ENCODE measurements at places on chromosomes 5 and 9. TPM values are rescaled to one million over a fixed set of nuclear protein-coding genes. Genes with fewer than 3 reads are reported as not detected.

GRCh38 chr9:79006546-79006945, 565.2 kb upstream of the TLE4 start:
- no peak for DNase-seq
- no peak overlapping the region for H3K4me3 ChIP-seq
- H3K27me3 ChIP-seq = no peaks in the 10 kb centered on the region
- no peak overlapping the region for H3K27ac ChIP-seq
- no peaks in the 10 kb centered on the region for H3K36me3 ChIP-seq
- H3K4me1 ChIP-seq = no peaks in the 10 kb centered on the region

- H3K4me1 ChIP-seq = no peaks in the 10 kb centered on the region
- DNase-seq = no peak
- no peak overlapping the region for H3K27ac ChIP-seq
- no peak overlapping the region for H3K4me3 ChIP-seq
- H3K36me3 ChIP-seq = no peaks in the 10 kb centered on the region
These were observed 47.7 kb downstream of the MAPKAP1 start for GRCh38 chr9:125659201-125659840.

The ORM2 gene
- 0.77 TPM for total RNA-seq

The LIFR gene
- total RNA-seq = 345 TPM

The SLC36A3 gene
- total RNA-seq = not detected

DNA sequence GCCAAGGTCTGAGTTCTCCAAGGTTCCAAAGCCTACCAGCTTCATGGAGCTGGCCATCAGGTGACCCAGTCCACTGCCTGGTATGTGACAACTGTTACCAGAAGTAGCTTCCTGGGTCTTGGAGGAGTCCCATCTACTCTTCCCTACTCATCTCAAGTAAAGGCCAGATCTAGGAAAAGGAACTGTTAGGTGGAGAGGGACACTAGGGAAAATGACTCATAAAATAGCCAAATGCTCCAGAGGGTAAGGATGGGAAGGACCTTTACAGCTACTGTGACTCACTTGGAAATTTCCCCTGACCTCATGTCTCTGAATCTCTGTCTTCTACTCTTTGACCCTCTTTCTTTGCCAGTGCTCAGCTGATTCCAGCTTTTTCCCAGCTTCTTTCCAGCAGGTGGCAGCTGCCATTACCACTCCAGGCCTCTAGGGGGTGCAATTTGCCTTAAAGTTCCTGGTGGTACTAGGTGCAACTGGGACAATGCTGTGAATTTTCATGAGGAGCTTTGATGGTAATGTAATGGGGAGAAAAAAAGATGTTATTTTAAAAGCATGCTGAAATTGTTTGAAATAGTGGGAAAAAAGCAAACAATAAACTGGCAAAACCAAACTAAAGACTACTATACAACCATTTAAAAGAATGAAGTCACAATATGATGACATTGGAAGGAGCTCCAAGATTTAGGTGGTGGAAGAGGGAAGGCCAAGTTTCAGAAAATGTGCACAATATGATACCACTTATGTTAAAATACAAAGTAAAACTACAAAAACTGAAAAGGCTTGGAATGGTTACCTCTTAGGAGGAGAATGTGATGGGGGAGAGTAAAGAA, 27.1 kb upstream of the MYORG start:
- H3K4me3 ChIP-seq = no peak overlapping the region
- no peaks in the 10 kb centered on the region for H3K27me3 ChIP-seq
- peak; percentile 67 for DNase-seq
- H3K27ac ChIP-seq = no peak overlapping the region

DNA sequence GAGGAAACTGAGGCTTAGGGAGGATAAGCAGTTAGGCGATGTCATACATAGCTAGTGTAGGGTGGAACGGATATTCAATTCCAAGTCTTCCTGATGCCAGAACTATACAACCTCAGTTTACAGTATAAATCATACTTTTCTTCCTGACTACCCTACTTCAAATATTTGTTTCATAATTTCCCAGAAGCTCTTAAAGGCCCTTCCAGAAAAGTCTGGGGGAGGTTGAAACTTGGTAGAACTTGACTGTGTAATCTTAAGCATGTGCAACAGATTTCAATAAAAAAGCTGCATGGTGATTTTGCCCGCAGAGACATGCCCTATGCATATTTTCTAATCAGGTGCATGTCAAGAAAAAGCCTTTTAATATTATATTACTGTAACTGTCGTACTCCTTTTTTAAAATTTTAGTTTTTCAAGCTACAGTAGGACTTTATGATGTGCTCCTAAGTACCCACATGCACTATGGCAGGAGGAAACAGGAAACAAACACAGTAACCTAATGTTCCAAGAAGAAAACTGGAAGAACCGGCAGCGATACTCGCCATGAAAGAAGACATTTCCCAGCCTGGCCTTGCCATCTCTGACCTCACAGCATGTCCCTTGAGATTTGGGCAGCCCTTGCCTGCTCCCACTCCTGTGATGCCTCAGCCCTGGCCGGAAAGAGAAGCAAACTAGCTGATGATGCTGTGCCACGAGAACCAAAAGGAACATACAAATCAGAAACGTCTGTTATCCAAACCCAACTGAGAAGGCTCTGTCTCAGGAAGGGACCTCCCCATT, 266.0 kb downstream of the EFNA5 start:
- no peaks in the 10 kb centered on the region for H3K4me1 ChIP-seq
- no peak for DNase-seq
- H3K4me3 ChIP-seq = no peak overlapping the region
- H3K36me3 ChIP-seq = no peaks in the 10 kb centered on the region
- H3K27ac ChIP-seq = no peak overlapping the region

- no peak for DNase-seq
- H3K36me3 ChIP-seq = no peaks in the 10 kb centered on the region
- H3K4me1 ChIP-seq = peaks cover 6% of the 10 kb centered on the region
- H3K27ac ChIP-seq = no peak overlapping the region
These were observed 20.4 kb upstream of the ITGA1 start for GRCh38 chr5:52767217-52767743.

DNA sequence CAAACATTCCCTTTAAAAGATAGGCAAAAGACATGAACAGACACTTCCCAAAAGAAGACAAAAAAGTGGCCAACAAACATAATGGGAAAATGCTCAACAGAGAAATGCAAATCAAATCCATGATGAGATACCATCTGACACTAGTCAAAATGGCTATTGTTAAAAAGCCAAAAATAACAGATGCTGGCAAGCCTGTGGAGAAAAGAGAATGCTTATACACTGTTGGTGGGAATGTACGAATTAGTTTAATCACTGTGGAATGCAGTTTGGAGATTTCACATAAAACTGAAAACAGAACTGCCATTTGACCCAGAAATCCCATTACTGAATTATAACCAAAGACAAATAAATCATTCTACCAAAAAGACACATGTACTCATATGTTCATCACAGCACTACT, 58.3 kb upstream of the WDR41 start:
- H3K27me3 ChIP-seq = no peaks in the 10 kb centered on the region
- H3K4me1 ChIP-seq = no peaks in the 10 kb centered on the region
- H3K4me3 ChIP-seq = no peak overlapping the region
- H3K27ac ChIP-seq = no peak overlapping the region

The SMIM33 gene
- not detected for total RNA-seq

Measured in lung (tissue), 17 donors.